ENCODE measurements at places on chromosomes 1 and 21.
A peak's percentile ranks its signal among the peaks of the same experiment; 100 is the strongest.

- no peak for DNase-seq
Measured at GRCh38 chr1:164651351-164651951, 92.5 kb downstream of the PBX1 start.

DNA sequence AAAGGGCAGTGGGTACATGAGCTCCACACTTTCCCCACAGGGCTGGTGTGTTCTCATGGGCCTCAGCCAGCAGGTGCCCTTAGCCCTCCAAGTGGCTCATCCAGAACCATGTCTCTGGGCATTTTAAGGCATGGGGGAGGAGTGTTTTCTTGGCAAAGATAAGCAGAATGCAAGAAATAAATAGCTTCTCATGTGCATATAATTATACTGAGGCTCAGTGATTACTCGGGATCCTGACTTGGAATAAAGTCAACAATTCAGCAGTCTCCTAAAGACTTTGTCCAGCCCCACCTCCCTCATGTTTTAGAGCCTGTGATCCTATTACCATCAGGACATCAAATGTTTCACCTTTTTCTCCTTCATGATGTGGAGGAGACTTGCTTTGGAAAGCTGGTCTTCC, 92.7 kb upstream of the COG2 start:
- DNase-seq, result no peak

DNA sequence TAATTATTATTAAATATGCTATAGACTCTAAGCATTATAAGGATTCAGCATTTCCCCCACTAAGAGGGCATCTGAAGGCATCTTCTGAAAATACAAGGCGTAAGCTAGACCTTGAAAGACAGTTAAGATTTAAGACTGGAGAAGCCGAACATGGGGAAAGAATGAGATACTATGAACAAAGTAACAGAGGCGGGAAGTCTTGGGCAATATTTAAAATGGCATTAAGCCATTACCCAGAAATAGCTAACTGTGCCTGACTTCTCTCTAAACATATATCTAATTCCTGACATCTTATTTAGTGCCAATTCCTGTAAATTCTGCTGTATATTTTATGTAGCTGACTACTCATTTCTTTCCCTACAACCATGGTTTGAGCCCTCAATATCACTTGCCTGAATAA, 20.9 kb downstream of the DPH5 start:
- no peak for DNase-seq

DNA sequence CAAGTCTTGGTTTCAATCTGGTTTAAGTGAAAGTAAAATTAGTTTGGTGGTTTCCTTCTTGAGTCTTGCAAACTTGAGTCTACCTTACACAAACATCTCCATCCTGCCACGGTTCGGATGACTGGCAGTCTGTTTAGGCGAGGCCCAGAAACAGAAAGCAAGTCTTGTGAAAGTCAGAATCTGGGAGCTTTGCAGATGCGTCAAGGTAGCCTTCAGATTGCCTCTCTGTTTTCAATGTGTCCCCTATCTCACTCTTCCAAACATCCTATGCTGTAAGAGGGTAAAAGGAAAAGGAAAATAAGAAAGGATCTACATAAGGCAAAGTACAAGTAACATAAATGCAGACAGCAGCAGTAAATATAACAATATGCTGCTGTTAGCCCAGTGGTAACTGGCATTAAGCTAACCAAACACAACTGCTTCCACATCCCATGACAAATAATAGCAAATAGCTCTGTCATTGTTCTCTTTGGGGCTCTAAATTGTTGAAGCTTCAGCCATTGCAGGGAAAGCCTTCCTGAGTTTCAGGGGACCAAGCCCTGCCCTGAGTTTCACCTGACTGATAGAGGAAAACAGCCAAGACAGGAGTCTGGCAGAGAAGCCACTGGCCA, 26.2 kb upstream of the C1orf105 start:
- no peak for DNase-seq

DNA sequence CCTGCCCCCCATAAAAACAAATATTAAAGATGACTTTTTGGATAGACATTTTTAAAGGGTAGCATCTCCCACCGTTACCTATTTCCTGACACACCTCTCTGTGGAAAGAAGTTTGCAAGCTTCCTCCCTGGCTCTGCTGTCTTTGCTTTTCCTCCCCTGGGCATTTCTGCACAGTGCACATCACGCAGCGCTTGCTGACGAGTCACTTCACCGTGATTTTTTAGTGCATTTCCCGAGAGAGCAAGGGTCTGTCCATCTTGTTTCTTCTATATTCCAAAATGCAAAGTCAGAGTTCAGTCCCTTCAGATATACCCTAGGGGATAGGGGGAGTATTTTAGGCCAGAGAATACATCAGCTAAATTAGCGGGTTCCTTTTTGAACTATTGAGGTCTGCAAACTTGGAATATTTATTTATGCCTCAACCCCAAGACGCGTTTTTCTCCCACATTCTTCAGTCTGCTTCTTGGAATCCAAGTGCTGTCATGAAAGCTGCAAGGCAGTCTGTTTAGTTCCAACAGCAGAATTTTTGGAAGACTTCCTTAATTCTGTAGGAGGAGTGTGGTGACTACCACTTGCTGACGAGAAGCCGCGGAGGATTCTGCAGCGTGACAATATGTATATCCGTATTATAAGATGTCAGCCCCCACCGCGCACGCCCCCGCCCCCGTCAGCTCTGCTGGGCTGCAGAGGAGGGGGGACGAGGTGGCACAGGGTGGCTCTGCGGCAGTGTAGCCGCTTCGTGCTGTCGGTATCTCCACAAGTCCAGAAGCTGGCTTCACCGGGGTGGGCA, 22.4 kb downstream of the SMYD2 start:
- no peak for DNase-seq

- DNase-seq, result peak; percentile 41
Measured at GRCh38 chr21:26409735-26410134, 163.4 kb downstream of the CYYR1 start.

DNA sequence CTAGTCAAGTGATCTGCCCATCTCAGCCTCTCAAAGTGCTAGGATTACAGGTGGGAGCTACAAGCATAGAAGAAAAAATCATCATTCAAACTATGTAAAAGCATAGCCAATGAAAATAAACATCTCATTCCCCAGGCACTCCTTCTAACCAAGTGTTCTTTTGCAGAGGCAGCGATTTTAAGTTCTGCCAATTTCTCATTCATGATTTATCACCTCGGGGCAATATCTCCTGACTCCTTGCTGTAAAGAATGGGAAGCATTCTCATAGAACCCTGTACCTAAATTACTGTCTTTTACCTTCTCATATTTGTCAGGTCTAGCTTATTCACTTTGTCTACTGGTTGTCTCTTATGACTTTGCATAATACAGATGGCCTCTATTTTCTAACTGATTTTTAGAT, 32.5 kb upstream of the IVNS1ABP start:
- DNase-seq, result no peak

- DNase-seq, result no peak
Measured at GRCh38 chr1:110523011-110523410, 4.0 kb upstream of the KCNA10 start.

DNA sequence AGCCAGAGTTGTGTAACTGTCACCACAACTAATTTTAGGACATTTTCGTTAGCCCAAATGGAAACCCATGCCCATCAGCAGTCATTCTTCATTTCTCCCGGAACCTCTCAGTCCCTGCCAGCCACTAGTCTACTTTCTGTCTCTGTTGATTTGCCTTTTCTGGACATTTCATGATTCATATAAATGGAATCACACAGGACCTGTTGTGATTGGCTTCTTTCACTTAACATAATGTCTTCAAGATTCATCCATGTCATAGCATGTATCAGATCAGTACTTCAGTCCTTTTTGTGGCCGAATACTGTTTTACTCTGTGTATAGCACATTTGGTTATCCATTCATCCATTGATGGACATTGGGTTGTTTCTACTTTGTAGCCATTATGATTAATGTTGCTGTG, 7.1 kb downstream of the SLC66A1 start:
- DNase-seq, result no peak

DNA sequence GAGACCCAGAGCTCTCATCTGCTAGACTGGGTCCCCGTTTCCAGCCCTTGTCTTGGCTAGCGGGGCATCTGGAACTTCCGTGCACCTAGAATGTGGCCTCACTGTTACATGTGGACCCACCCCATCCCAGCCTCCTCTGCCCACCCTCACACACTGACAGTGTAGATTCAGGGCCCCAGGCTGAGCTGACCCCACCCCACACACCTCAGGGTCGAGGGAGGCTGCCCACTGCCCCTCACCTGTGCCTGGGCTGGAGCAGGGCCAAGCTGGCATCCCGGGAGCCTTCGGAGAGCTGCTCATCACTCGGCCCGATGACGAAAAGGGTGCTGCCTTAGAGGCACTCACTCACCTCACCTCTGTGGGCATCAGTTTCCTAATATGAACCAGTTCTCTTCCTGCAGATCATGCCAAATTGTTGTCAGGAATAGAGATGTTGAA, 11.1 kb downstream of the ACOT11 start:
- DNase-seq, result no peak

DNA sequence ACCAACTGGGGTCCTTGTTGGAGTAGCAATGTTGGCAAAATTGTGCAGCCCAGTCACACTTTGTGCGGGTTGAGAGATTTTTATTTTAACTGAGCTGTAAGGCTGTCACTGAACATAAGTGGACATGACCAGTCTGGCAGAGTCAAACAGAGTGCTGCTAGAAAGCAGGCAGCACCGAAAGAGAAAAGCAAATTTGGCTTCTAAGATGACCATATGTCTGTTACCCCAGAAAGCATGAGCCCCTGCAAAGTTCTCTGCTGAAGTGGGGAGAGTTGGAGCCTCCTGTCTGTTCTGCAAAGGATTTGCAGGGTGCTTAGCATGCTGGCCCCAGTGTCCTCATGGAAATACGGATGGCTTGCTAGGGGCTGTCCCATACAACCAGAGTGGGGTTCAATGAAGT, 220.4 kb downstream of the PBX1 start:
- no peak for DNase-seq

DNA sequence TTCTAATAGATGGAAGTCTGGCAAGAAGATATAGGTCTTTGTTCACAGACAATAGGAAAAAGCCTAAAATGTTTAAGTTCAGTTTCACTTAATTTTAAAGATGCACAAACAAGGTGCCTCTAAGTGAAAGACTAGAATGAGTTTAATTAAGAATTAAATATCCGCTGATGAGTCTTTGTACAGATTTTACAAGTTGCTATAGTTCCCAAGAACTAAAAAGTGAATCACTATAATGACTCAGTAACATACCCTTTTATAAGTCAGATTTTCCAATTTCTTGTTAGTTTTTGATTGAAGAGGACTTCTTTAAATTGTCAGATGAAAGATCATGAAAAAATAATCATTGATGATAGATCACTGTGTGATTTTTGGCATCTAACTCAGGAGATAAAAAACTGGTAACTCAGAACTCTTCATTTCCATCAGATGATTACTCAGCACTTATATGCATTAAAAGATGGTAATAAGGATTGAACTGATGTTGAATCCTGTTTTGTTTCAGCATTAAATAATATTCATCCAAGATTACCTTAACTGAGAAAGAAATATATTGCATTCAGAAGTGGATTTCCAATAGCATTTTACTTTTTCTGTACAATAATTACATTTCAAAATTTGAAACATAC, 59.0 kb upstream of the ST6GALNAC3 start:
- no peak for DNase-seq

GRCh38 chr1:212700223-212700891, 717 bp upstream of the BATF3 start:
- no peak for DNase-seq

GRCh38 chr1:50343323-50343722, 79.9 kb downstream of the DMRTA2 start:
- no peak for DNase-seq

GRCh38 chr1:118659646-118660045, 328.5 kb downstream of the TBX15 start:
- DNase-seq, result no peak

GRCh38 chr21:26003404-26003803, 167.2 kb downstream of the APP start:
- no peak for DNase-seq

DNA sequence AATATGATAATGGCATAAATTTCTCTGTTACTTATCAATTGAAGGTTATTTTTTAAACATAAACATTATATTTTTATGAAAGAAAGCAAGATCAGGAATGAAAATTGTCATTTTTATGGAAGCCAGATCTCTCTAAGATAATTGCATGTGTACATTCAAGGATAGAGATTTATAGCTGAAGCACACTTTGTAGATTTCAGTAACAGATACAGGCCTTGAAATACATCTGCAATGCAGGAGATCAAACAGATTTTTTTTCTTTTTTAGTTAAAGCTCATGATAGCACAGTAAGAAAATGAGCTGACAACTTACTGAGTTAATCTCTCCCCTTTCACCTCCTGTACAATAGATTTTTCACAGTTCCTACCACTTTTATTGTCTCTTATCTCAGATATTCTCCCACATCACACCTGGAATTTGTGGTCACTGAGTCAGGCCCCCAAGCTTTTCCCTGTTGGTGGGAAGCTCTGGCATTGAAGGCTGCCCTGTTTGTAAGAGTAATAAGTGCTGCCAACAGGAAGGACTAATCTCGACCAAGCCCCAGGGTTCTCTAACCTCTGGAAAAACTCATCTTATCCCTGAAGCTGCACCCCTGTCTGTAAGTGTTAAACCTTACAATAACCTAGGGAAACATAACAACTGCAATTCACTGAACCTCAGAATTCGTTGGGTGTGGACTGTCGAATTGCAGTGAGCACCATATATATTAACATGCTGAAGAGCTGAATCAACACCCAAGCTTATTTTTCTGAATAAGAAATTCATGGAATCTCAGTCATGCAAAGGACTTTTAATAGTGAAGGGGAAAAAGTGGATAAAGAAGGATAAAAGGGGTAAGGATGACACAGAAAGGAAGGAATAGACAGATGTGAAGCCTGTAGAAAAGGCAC, 599.0 kb downstream of the LMO4 start:
- no peak for DNase-seq

- no peak for DNase-seq
Measured at GRCh38 chr1:15167386-15167785, 13.8 kb downstream of the TMEM51 start.

DNA sequence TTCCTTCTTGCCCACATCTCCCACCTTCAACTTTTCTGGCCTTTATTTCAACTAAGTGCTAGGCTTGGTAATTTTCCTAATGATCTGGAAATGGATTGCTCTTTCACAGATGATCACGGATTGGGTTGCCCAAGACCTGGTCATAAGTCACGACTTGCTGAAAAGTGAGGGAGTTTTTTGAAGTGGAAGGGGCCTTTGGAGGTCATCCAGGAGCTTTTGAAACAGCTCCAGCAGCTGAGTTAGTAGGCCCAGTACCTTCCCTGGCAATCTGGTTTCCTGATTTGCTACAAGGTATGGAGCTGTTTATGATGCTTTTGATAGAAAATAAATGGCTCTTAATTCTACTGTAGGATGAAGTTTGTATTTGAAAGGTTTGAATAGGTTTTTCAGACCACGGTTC, 20.4 kb downstream of the GREM2 start:
- no peak for DNase-seq

All from fibroblast of skin of left quadriceps (primary cell).